ENCODE measurements at places on chromosomes 11 and 22. TPM values are rescaled to one million over a fixed set of nuclear protein-coding genes. Genes with fewer than 3 reads are reported as not detected.

The CABP7 gene
- total RNA-seq: not detected

The FERMT3 gene
- total RNA-seq: 92.0 TPM

The MMP12 gene
- total RNA-seq: 0.27 TPM

DNA sequence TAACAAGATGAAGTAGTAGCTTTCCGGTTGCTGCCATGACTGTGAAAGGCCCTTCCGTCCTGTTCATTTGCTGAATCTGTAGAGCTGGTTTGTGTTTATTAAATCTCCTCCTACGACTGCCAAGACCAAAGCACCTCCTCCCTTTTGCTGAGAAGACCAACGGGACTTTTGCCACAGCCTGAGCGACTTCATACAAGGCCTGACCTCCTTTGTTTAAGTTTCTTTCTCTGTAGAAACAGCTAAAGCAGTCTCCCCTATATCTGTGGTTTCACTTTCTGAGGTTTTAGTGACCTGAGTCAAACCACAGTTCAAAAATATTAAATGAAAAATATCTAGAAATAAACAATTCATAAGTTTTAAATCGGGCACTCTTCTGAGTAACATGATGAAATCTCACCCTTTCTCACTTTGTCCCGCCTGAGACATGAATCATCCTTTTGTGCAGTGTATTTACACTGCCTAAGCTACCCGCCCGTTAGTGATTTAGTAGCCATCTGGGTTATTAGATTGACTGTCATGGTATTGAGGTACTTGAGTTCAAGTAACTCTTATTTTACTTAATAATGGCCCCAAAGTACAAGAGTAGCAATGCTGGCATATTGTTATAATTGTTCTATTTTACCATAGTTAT, 119.1 kb upstream of the LRRC4C start:
- no peak for DNase-seq

DNA sequence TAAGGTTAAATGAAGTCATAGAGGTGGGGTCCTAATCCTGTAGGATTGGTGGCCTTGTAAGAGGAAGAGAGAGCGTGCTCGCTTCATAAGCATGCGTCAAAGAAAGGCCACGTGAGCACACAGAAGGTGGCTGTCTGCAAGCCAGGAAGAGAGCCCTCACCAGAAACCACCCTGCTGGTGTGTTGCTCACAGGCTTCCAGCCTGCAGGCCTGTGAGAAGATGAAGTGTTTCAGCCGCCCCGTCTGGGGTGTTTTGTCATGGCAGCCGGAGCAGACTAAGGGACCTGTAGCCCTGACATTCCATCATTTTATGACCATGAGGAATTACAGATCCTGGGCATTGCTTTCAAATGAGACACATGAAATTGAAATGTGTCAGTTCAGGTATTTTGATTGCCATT, 32.4 kb downstream of the AP2A2 start:
- DNase-seq: peak; percentile 10

DNA sequence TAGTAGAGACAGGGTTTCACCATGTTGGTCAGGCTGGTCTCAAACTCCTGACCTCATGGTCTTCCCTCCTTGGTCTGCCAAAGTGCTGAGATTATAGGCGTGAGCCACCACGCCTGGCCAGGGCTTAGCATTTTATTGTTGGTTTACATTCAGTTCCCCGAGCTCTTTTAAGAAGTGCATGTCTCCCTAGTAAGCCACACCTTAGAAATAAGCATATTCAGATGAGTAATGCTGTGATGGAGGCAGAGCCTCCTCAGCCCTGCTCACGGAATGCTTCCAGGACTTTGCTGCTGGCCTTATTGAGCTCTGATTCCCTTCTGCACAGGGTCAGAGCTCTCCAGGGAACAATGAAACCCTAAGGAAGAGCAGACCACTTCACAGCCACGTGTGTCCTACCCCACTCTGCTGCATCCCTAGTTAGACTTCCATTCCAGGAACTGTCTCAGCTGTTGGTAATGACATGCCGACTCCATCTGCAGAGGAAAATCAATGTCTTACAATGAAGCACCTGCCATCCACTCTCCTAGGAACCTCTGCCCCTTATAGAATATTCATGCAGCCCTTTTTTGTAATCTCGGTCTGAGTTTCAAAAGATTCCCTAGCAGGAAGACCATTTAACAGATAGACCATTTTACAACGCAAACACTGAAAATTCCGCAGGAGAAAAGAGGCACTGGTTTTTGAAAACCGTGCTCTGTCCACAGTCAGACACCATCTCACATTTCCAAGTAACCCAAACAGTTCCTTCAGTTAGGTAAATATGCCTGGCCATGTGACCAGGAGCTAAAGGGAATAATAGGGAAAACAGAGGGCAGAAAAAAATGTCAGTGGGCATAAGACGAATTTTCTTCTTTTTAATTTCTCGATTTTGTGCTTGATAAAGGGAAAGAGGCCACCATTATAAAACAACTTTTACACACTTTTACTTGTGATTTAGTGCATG, 1.7 kb upstream of the JAM3 start:
- DNase-seq: no peak

DNA sequence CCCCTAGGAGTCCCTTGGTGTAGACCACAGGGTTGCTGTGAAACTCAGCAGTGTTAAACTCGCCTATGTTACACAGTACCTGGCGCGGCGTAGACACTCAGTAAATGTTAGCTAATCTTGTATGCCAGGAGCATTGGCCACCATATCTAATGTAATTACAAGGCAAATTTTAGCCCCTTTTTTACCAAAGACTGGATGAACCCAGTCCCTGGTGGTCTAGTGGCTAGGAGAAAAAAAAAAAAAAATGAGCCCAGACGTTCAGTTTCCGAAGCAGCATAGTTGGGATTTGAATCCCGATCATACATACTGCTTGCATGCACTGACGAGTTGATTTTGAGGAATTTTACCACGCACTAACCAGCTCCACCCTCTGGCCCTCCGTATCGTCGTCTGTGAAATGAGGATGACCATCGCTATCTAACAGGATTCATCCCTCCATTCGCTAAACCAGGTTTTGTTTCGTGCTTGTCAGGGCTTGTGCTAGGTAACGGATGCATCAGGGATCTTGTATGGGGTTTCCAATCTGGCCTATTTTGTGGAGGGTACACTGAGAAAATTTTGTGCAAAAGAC, 688 bp downstream of the PTS start:
- DNase-seq: no peak

DNA sequence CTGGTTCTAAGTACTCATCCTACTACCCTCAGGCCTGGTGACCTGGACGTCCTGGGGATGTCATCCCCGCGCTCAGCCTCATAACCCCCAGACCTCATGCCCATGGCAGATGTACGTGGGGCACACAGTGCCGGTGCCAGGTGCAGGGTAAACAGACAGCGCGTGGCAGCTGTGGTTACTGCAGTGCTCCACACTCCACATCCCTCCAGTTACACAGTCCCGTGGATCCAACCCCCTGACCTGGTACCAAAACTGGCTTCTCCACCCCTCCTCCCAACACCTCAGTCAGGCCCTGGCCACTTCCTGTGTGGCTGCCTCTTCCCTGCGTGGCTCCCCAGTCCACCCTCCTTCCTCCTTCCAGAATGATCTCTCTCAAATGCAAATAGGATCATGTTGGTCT, 95.2 kb downstream of the DSCAML1 start:
- DNase-seq: no peak

DNA sequence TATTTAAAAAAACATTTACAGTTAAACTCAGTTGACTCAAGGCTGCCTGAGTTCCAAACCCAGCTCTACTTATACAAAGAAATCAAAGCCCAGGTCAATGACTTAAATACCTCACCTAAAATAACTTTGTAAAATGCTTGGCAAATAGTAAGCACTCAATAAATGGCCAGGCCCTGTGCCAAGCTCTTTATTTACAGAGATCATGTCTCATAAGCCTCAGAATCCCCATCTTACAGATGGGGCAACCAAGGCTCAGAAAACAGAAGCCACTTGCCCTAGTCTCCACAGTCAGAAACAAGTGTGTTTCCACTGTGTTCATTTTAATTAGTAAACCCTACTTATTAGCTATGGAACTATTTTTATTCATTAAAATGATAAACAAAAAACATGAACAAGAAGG, 30.5 kb upstream of the TTC28 start:
- DNase-seq: no peak

DNA sequence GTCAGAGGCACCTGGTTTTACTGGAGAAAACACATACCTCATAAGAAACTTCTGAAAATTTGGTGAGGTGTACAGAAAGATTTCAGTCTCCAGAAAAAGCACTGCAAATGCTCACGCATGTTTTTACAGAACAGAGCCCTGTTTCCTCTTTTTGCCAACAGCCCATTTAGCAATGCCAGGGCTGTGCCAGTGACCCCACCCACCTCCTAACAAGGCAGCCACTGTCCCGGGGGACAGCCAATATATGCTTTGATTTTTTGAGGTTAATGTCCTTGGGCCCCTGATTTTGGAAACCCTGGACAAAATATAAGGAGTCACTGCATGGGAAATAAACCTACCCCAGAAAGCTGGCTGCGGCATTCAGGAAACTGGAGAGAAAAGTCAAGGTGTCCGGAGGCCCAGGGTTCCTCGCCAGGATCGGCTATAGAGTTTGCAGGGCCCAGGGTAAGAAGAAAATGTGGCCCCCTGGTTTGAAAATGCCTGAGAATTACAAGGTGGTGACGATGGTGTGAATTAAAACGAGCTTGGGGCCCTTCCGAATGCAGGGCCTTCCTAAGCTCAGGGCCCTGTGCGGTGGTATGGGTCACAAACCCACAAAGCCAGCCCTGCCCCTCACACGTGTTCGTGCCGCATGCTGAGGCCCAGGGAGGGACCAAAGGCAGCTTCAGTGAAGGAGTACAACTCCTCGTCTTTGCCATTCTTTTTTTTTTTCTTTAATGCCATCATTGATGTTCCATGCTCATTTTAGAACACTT, 71.1 kb upstream of the WNT7B start:
- DNase-seq: peak; percentile 66

GRCh38 chr11:78840623-78841022, 266.0 kb upstream of the NARS2 start:
- DNase-seq: no peak

DNA sequence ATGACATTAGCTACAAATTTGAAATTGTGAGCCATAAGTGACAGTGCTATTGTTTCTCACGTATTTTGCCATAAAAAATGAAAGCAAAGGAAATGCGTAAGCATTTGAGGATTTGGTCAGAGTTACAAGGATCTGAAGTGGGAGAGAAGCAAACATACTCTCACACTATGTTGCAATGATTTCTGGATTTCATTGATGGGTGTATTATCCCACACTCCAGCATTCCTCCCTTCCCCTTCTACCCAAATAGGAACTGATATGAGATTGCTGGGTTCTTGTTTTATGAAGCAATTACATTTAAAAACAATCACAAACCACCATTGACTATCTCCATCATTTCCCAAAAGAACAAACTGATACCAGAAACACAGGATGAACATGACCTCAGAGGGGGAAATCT, 314.0 kb upstream of the CTSC start:
- no peak for DNase-seq

DNA sequence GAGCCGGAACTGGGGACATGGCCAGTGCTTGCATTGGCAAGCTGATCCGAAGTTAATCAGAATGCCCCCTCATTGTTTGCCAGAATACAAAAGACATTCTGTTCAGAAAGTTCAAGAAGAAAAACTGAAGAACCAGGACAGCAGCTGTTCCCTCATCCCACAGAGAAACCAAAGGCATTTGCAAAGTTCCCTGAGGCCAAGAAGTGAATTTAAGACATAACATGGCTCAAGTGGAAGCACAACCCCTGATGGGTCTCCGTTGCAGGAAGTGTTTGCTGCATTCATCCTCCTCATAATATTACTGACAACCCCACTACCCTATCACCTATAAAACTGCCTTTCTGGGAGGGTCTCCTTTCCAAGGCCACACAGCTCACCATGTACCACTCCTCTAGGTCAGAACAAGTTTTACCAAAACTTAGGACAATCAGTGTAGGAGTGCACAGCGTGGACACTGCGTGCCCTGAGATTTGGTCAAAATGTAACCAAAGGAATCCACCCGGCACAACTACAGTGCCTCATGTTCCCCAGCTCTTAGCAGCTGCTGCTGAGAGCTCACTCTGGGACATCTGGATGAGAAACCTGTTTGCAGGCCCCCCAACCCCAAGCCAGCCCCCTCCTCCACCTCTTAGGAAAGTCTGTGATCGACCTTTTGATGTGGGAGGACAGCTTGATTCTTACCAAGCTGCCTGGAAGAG, 101.6 kb upstream of the AKIP1 start:
- no peak for DNase-seq
